M059J (cell line): ENCODE measurements at places on chromosomes 16 and 17. TPM values are rescaled to one million over a fixed set of nuclear protein-coding genes. Genes with fewer than 3 reads are reported as not detected.
A peak's percentile ranks its signal among the peaks of the same experiment; 100 is the strongest.

DNA sequence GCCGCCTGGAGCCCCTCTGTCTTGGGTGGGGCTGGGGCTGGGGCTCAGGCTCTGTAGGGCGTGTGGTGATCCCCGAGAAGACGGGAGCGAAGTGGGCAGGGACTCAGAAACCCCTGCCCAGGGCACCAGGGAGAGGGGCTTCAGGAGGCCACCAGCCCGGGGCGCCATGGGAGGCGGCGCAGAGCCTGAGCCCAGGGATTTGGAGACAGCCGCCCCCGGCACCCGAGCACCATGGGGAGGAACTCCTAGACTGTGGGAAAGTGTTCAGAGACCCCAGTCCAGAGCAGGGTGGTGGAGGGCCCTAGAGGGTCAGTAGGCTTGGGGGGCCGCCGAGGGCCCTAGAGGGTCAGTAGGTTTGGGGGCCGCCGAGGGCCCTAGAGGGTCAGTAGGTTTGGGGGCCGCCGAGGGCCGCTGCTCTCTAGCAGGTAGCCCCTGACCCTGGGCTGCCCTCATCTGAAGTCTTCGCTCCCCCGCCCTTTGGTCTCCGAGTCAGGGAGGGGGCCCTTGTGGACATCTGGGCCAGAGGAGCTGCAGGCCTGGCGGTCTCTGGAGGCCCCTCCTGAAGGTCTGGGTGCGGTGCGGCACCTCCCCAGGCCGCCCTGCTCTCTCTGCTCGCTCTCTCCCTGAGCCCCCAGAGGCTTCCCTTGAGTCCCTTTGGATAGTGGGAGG lies 734 bp downstream of the ARHGDIG start:
- no peak for DNase-seq

GRCh38 chr17:77213778-77214132 lies 73.0 kb downstream of the SEC14L1 start:
- DNase-seq: no peak

DNA sequence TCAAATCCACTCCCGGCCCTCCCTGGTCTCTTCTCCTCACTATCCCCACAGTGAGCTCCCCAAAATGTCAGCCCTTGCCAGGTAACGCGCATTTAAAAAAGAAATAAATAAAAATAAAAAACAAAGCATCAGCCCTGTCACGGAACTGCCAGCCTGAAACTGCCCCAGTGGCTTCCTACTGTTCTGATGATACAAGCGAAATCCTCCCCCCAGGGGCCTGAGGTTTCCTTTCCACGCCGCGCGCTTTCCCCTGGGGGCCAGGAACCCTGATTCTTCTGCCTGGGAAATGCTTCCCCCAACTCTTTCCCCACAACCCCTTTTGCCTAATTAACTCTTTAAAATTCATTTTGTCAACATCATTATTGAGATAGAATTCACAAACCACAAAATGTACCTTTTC lies 12.2 kb upstream of the RPH3AL start:
- no peak for DNase-seq

Gene SLFN11
- total RNA-seq: 49.2 and 82.0 TPM in 2 replicates

GRCh38 chr16:58828901-58829545 lies 94.9 kb upstream of the GOT2 start:
- no peak for DNase-seq

DNA sequence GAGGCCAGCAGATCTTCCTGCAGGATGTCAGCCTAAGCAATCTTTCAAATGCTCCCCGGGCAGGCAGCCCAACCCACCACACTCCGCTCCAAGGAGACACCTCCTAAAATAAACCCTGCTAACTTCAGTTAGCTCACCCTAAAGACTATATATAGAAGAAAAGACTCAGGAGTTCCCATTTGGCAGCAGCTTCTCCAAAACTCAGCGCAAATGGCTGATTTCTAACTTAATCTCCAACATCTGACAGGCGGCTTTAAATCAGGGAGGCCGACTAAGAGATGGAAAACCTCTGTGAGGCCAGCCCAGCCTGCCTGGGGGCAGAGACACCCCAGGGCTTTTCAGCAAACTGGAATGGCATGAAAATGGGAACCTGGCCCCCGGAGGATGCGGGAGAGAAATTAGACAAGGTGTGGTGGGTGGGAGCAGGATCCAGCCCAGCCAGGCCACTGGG lies 91.6 kb downstream of the XYLT1 start:
- peak; percentile 76 for DNase-seq

- peak; percentile 35 for DNase-seq
Observed at GRCh38 chr17:64406321-64407200, 15.9 kb upstream of the PECAM1 start.

Gene BAIAP3
- total RNA-seq: 0.34 TPM in 1 of 2 replicates, not detected in the other

Gene CPHXL2
- not detected in 2 replicates for total RNA-seq

- no peak for DNase-seq
Observed at GRCh38 chr17:59607817-59608403, 11.8 kb upstream of the CLTC start.

DNA sequence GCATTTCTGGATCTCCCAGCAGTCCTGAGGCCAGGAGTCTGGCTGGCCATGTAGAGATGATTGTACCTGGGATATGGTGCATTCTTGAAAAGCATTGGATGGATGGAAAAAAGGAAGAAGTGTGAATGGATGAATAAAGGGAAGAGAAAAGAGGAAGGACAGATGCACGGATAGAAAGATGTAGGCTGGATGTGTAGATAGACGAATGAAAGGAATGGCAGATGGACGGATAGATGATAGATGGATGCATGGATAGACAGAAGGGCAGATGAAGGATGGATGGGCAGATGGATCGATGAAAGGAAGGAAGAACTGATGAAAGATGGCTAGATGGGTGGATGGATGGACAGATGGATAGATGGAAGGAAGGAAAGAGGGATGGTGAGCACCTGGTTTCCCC lies 210.9 kb downstream of the MSI2 start:
- no peak for DNase-seq

DNA sequence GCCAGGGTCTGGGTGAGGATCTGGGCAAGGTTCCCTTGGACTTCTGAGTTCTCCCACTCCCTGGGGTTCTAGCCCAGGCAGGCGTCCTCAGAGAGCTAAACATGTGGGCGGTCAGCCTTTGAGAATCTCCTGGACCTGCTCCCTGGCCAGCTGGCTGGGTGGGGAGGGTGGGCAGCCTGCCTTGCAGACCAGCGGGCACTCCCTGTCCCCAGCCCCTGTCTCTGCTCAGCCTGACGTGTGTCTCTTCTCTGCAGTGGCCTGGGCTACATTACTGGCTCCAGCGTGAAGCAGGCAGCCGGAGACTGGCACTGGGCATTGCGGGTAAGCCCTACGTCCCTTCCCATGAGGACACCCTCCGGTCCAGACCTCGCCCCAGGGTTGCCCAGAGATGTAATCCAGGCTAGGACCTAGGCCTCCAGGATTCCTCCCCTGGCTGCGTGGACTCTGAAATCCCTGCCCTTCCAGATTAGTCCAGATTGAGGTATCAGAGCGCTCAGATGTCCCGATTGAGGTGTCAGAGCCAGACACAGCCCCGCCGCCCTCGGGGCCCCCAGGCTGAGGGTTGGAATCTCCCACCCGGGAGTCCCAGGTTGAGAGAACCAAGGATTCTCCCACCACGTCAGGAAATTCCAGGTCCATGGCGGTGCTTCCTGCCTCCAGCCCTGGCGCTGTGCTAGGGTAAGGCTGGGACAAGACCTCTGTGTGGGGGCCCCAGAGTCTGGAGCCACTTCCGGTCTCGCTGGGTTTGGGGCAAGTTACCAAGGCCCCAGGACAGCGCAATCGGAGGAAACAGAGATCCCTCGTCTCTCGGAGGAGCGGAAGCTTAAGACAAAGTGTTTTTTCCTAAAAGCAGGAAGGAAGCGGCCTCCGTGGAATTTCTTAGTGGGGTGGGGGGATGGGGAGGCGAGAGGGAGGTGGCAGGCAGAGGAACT lies 24.1 kb downstream of the MYBBP1A start:
- DNase-seq: no peak

DNA sequence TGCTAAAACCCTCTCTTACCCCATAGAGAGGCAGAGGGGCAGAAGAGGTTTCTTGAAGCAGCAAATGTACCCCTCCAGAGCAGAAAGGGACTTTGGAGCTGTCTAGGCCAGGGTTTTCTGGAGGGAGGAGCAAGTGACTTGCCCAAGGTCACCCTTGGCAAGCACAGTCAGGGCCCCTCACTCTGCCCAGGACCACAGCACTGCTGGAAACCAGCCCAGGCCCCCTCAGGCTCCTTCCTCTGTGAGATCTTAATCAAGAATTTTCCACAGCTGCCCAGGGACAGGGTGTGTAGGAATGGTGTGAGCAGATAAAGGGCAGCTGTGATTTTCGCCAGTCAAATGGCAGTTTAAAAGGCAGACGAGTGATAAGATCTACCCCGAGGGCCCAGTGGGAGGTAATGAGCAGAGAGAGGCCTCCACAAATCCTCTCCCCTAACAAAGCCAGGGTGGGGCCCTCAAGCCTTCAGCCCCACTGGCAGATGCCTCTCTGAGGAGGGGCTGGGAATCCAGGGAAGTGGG lies 3.9 kb upstream of the SLC12A3 start:
- DNase-seq: peak; percentile 92

Gene USP43
- 0.27 and 1.7 TPM in 2 replicates for total RNA-seq

Gene VAC14
- total RNA-seq: 41.9 and 59.4 TPM in 2 replicates

DNA sequence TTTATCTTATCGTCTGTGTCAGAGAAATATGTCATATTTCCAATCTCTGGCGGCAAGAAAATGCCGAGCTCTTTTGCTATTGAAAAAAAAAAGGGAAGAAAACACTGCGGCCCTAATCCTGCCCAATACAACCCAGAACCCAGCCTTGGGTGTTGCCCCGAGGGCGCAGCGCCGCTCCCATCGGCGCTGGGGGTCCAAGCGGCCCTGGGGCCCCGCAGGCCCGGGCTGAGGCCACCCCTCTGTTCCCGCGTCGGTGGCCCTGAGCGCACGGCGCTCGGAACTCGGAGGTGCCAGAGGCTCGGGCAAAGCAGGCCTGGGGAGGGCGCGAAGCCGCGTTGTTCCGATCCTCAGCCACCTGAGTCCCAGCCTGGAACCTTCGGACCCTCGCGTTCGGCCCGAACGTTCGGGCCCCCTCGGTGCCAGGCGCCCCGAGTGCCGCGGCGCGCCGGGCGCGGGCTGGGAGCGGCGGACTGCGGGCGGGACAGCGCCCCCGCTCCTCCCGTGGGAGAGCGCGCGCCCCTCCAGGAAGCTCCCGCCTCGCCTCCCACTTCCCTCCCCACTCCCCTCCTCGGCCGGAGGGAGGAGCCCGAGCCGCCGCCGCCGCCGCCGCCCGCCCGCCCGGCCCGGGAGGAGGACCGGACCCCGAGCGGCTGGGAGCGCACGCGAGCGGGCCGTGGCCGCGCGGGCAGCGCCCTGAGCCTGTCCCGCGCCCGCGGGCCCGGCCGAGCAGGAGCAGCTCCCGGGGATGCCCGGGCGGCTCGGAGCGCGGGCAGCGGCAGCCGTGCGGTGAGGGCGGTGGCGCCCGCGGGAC lies at the start of gene CPNE2:
TSS of gene CPNE2 (plus strand) at position 609 of the 811 bp plus-strand sequence. CDS start 18,160 bp downstream, outside the sequence.
- peak; percentile 54 for DNase-seq

- peak; percentile 69 for DNase-seq
Observed at GRCh38 chr17:8223356-8224126, 13.2 kb upstream of the AURKB start.

DNA sequence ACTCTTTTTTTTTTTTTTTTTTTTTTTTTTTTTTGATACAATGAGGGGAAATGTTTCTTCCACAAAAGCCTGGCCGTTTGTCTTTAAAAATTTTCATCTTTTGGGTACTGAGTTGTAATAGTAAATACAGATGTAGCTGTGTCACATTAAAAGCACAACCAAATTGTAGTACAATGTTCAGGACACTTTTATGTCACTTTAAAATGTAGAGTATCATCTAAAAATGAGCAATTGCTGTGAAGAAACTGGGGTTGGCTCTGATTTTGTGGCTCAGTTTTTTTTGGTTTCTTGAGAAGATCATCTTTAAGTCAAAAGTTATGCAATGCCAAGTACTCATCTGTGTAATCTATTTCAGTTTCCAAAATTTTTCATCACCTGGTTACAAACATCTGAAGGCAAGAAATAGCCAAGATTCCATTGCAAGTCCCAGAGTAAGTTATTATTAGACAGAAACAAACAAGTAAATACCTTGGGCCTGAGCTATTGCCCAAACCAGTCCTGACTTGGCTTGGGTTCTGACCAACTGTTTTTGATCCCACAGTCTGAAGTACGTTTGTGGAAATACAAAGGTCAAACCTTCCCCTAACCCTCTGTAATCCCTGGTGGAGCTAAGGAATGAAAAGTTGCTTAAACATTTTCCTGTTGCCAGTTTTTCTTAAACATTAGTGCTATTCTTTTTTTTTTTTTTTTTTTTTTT lies 717.2 kb downstream of the WWOX start:
- no peak for DNase-seq

GRCh38 chr17:11935734-11936406 lies 61.4 kb downstream of the ZNF18 start:
- DNase-seq: peak; percentile 54

- no peak for DNase-seq
Observed at GRCh38 chr16:13852827-13853226, 67.1 kb upstream of the ERCC4 start.

Gene SCNN1G
- not detected in 2 replicates for total RNA-seq

GRCh38 chr17:36850790-36851189 lies 86.5 kb upstream of the LHX1 start:
- peak; percentile 92 for DNase-seq

DNA sequence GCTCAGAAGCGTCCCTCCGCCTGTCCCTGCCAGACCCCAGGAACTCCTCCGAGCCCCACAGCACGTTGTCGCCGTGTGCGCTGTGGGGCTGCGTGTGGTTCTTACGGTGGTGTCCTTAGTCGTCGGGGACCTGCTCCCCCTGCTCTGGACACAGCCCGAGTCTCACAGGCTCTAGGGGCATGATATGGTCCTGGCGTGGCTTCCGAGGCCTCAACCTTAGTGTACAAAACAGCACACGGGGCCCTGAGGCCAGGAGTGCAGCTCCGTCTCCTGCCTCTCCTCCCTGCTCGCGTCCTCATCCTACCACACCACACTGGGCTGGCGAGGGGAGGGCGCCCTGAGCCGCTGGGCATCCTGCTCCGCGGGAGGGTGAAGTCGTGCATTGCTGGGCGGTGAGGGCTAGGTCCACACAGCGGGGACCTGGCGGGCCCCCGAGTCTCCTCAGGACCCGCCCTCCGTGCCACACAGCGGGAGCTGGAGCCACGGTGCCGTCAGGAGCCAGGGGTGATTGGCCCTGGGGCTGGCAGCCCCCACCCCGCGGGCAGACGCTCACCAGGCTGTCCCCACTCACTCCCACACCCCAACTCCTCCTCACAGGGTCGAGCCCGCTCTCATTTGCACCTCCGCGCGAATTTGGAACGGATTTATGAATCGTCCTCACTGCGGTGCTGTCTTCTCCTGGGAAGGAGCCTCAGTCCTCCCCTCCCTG lies 1.2 kb upstream of the MAFG start:
- DNase-seq: no peak

Gene AXIN2
- 2.5 and 3.3 TPM in 2 replicates for total RNA-seq

GRCh38 chr16:57084996-57085395 lies 7.4 kb upstream of the CPNE2 start:
- no peak for DNase-seq
